NCI-H187 treated with DMSO at 0.1 percent for 48 hours (cell line): ENCODE measurements at places on chromosomes 7 and 10.
A peak's percentile ranks its signal among the peaks of the same experiment; 100 is the strongest.

DNA sequence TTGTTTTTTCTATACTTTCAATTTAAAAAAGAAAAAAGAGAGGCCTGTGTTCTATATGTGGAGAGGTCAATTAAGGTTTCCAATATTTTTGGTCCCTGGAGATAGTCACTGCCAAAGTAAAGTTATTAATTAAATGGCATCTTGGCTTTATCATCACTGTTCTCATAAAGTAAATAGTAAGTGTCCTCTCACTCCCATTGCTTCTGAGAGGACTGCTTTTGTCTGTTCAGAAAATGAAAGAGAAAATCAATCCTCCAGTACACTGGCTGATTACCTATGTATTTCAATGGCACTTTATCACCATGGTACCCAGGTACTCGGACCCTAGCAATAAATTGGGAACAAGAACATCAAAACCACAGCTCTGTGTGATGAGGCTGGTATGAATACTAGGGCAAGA is 94.0 kb downstream of the RNLS start:
- DNase-seq, result peak; percentile 7

GRCh38 chr7:149287622-149288021 is 25.6 kb downstream of the ZNF783 start:
- no peak for DNase-seq

DNA sequence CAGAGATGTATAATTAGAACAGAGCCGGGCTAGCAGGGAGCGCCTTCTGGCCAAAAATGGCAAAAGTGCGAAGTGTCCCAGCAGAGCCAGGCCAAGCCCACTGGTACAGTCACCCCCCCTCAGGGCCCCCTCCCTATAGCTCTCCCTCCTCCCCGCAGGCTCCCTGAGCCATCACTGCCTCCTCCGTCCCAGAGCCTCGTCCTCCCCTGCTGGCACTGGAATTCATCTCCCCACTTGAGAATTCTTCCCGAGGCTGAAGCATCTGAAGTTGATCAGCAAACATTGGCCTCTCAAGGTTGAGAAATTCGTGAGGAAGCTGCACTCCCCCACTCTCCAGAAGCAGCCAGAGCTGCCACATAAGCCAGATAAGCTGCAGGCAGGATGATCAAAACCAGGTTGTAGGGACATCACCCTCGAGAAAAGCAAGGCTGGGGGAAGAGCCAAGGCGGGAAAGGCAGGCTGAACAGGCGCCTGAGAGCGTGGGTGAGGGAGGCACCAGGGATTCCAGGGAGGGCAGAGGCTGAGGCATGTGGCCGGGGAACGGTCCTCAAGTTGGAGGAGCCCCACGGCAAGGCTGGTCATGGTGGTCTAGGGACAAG is 23.4 kb downstream of the CAMK2G start:
- no peak for DNase-seq

- no peak for DNase-seq
These were observed 78.6 kb upstream of the MGMT start for GRCh38 chr10:129388435-129388834.

DNA sequence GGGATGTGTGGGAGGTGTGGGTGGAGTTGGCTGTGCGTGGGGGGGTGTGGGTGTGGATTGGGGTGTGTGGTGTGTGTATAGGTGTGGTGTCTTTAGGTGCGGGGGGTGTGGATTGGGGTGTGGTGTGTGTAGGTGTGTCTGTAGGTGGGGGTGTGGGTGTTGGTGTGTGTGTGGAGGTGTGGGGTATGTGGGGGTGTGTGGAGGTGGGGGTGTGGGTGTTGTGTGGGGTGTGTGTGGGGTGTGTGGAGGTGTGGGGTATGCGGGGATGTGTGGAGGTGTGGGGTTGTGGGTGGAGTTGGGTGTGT is 33.9 kb downstream of the SPDYE17 start:
- no peak for DNase-seq
